Vagina (tissue), 2 donors: ENCODE measurements at places on chromosomes 4 and X.

DNA sequence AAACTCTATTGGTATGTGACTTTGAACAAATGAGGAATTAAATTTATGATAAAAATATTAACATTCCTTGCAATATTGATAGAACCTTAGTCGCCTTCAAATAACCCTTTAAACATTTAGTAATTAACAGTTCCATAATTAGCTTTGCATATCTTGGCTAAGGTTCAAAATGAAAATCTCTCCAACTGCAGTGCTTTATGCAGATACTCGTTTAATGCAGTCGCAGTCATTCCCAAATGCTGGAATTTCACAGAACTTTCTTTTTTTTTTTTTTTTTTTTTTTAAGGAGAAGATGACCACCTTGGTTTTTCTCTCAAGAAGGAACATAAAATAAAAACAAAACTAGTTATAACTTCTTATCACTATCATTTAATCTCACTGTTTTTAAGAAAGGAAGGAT, 5.2 kb downstream of the RAPGEF2 start:
- H3K4me1 ChIP-seq = peaks cover 35% of the 10 kb centered on the region
- H3K36me3 ChIP-seq = no peaks in the 10 kb centered on the region
- H3K27me3 ChIP-seq = no peaks in the 10 kb centered on the region
- no peak overlapping the region for H3K27ac ChIP-seq
- no peak overlapping the region for H3K4me3 ChIP-seq

DNA sequence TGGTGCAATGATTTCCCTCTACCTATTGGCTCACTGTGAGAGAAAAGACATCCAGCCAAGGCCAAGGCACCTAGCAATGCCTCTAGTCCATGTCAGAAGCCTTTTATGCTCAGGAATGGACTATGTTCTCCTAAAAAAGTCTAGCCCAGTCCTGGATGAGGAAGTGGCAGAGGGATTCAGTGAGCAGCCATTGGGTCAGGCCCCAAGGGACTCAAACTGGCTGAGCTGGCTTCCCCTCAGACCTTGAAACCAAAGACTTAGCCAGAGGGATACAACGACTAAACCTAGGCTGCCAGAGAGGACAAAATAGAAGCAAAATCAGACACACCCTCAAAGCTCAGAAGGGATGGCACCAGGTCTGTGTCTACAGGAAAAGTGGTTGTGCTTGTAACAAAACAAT, 49.1 kb downstream of the ARHGEF9 start:
- no peaks in the 10 kb centered on the region for H3K27me3 ChIP-seq
- no peaks in the 10 kb centered on the region for H3K4me1 ChIP-seq
- H3K4me3 ChIP-seq = no peak overlapping the region

GRCh38 chr4:97104006-97104405, 1039.3 kb downstream of the STPG2 start:
- H3K27ac ChIP-seq = no peak overlapping the region
- no peaks in the 10 kb centered on the region for H3K27me3 ChIP-seq
- H3K4me1 ChIP-seq = no peaks in the 10 kb centered on the region

GRCh38 chr4:38144031-38144430, 183.8 kb downstream of the PTTG2 start:
- peaks cover 10% of the 10 kb centered on the region for H3K4me1 ChIP-seq
- no peaks in the 10 kb centered on the region for H3K36me3 ChIP-seq
- no peak overlapping the region for H3K27ac ChIP-seq
- H3K27me3 ChIP-seq = no peaks in the 10 kb centered on the region
- no peak for DNase-seq

DNA sequence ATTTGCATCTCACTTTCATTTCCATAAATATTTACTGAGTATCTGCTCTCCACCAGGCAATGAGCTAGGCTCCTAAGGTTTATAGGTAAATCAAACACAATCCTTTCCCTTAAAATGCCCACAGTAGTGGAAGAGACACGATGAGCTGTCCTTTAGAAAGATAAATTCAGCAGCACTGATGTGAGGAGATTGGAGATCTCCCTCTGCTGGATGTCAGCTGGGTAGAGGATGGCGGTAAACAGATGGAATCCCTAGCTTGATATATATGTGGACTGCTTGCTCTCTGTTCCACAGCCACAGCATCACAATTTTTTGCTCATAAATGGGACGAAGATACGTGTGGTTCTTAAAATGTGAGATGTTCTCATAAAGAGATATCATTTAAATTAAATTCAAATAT, 216.4 kb upstream of the RASGEF1B start:
- H3K27me3 ChIP-seq = no peaks in the 10 kb centered on the region
- H3K4me1 ChIP-seq = no peaks in the 10 kb centered on the region
- H3K27ac ChIP-seq = no peak overlapping the region
- no peaks in the 10 kb centered on the region for H3K36me3 ChIP-seq
- no peak for DNase-seq
